Activated B cell treated with CpG ODN at 0.5 μM for 24 hours (primary cell): ENCODE measurements at places on chromosomes 4 and X.

GRCh38 chr4:105709081-105709450, 482 bp downstream of the GSTCD start:
- DNase-seq: no peak

DNA sequence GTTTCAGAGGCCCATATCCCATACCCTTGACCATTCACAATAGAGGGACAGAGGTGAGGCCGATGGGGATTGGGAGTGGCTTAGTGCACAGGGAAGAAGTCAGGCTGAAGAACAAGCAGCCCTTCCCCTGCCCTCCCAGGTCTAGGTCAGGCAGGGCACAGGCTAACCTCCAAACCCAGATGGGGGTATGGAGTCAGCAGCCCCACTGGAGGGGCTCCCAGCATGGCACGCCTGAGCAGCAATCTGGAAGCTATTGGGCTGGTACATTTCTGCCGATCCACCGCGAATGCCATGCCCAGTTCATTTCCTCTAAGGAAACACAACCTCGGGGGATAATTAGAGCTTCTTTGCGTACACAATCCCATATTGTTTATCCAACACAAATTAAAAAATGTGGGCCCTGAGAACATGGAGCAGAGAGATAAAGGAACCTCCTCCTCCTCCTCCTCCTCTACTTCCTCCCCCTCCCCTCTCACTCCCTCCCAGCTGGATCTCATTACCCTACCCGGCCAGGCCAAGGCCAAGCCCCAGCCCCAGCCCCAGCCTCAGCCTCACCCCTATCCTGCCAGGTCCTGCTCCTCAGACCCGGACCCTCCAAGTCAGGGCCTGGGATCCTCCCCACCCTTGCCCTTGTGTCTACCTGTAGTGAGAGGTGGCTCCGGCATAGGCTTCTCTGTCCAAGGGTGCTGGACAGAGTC, 83.0 kb downstream of the PJA1 start:
- DNase-seq: no peak

- DNase-seq: no peak
Observed at GRCh38 chr4:177119021-177119471, 190.6 kb upstream of the NEIL3 start.

DNA sequence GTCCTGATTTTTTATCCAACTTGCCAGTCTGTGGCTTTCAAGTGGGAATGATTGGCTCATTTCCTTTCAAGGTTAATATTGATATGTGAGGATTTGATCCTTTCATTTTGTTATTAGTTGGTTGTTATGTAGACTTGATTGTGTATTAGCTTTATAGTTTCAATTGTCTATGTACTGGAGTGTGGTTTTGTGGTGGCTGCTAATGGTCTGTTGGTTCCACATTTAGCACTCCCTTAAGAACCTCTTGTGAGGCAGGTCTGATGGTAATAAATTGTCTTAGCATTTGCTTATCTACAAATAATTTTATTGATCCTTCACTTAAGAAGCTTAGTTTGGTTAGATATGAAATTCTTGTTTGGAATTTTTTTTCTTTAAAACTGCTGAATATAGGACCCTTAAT, 190.6 kb downstream of the CPXCR1 start:
- no peak for DNase-seq

DNA sequence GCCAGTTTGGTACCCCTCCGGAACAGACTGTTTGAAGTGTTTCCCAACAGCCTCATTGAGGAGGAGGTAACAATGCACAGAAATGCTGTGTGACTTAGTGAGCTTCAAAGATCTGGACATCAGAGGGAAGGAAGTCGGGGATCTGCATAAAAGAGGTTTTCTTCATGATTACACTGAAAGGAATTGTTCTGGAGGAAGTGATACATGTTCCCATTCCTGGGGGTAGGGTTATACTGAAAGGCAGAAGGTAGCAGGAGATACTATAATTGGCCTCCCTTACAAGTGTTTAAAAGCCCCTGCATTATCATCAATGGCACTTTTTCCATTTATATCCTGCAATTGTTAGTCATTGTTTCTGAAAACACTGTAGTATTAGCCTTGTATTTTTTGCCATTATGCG, 94.0 kb upstream of the DKK2 start:
- no peak for DNase-seq

DNA sequence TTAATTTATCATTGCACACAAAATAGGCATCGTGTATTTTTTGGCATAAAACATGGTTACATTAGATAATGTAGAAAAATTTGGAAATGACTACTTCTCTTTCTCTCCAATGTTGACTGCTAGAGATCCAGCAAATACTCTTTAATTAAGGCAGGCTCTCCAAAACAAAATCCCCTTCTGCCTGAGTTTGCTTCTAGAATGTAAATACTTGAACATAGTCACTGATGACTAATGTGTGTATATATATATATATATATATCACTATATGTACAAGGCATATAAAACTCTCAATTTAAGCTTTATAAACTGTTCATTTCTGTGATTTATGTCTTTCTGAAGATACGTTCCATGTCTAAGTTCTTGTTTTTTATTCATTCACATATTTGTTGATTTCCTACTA, 67.2 kb upstream of the CAMK2D start:
- no peak for DNase-seq

DNA sequence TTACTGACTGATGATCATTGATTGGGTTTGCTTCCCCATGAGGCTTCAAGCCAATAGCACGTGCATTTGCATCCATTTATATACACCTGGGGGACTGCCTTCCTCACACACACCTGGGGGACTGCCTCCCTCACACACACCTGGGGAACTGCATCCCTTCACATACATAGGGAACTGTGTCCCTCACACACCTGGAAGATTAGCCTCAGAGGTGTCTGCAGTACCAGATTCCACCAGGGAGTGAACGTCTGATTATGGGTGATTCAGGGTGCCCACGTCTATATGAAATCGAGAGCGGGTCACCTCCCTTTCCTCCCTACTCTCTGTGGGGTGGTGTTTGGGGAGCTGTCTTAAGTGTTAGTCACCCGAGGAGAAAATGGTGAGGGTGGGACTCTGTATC, 16.9 kb downstream of the CD99 start:
- DNase-seq: no peak

- DNase-seq: no peak
Observed at GRCh38 chr4:39043861-39044363, 11.7 kb upstream of the TMEM156 start.

- DNase-seq: no peak
Observed at GRCh38 chrX:149521438-149521837, 16.3 kb upstream of the IDS start.

DNA sequence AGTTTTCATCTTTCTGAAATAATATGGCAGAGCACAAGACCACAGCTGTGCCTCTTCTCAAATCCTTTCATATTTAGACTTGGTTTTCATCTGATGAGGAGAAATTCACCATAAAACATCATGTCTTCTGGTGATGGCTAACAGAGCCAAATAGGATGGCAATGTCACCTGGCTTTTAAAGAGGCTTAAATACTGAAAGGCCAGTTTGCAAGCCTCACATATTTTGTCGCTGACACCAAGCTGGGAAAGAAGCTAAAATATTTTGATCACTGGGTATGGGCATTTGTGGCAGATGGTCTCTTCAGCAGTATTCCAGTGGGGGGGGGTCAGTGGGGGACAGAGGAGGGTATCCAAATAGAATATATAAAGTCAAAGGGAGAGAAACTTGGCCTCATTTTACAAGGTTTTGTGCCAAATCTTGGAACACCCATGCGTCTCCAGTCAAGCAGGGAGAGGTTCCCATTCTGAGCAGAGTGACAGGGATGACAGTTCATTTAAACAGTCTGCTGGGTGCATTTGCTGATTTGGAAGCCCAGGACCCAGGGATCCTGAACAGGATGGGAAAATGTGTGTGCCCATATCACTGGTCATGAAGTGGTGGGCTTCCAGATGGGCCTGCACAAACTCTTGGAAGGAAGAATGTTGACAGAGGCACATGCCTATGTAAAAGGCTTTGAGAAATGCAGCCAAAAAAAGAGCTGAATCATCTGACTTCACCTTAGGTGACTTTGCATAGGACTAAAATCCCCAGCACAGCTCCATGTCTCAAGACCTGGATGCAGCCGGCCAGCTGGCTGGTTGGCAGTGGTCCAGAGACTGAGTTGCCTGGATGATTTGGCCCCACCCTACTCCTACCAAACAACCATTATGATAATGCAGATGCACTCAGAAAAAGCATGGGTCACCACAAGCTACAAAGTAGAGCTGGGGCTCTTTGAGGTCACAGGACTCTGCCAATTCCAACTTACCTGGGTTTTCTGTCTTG, 484.4 kb upstream of the NR3C2 start:
- no peak for DNase-seq

GRCh38 chrX:129830494-129830893, 13.2 kb downstream of the ZDHHC9 start:
- no peak for DNase-seq

- DNase-seq: no peak
Observed at GRCh38 chr4:6024313-6024960, 6.2 kb upstream of the C4orf50 start.

DNA sequence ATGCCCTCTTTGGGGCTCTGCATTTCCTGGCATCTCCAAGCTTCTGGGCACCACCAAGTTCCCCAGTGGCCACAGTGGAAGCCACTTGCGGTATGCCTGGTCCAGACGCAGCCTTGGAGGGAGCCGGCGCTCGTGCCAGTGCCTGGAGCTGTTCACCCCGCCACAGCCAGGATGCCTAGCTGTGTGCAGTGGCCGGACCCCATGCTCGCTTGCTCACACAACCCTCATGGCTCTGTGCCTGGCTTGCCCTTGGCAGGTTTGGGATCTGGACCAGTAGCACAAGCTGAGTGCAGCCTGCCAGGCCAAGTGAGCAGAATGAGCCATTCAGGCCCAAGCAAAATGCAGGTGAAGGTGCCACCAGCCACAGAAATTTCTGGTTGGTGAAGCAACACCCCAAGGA, 283.5 kb downstream of the EVC2 start:
- no peak for DNase-seq

DNA sequence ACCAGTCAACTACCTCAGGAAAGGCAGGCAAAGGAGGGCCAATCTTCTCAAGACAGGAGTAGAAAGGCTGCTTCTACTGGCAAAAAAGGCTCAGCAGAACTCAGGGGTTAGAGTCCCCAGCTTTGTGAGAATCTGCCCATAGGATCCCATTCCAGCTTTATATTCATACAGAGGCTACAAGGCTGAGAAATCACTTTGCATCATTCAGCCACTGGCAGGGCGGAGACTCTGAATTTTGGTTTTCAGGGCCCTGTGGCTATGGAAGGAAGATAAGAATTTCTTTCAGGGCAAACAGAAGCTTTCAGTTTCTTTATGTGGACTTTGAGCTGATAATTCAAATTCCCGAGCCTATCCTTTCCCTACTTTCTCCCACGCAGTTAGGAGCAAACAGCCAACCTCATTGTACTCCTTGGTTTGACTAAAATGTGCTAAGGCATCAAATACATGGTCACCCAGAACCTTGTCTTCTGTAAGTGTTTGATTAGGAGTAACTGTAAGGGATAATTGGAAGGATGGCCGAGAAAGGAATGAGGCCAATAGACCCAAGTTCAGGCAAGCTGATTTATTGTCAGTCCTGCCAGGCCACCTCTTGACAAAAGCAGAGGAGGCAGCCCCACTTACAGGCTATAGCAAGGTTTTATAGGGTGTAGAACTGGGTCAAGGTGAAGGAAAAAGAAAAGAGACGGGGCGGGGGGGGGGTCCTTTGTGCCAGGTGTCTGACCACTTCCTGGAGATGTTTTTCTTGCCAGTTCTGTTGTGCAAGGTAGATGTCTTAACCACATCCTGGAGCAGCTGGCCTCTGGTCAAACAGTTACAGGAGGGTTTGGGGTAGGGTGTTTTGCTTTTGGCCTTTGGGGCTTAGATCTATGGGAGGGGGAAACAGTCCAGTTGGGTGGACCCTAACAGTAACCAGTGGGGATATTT, 165.3 kb upstream of the PPP1R2C start:
- no peak for DNase-seq

GRCh38 chrX:45845142-45845541, 644.5 kb upstream of the DIPK2B start:
- DNase-seq: no peak

DNA sequence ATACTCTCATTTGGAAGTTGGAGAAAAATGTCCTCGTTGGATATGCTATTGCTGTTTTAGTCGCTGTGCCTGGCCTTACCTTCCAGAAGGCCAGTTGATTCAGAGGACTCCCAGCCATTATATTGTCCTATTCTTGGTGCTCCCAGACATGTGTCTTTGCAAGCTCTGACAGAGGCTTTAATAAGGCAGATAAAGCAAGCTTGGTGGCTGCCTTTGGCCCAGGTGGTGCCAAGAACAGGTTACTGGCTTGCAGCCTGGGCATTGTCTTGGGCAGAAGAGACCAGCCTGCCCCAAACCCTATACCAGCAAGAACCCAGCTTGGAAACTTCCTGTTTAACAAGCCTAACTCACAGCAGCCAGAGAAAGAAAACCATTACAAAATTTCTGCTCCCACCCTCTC, 16.9 kb downstream of the RAI2 start:
- DNase-seq: no peak

DNA sequence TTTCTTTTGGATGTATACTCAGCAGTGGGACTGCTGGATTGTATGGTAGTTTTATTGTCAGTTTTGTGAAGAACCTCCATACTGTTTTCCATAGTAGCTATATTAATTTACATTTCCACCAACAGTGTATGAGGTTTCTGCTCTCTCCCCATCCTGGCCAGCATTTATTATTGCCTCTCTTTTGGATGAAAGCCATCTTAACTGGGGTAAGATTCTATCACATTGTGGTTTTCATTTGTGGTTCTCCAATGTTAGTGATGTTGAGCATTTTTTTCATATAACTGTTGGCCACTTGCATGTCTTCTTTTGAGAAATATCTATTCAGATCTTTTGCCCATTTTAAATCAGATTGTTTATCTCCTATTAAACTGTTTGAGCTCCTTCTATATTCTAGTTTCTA, 27.6 kb downstream of the QRFPR start:
- no peak for DNase-seq

DNA sequence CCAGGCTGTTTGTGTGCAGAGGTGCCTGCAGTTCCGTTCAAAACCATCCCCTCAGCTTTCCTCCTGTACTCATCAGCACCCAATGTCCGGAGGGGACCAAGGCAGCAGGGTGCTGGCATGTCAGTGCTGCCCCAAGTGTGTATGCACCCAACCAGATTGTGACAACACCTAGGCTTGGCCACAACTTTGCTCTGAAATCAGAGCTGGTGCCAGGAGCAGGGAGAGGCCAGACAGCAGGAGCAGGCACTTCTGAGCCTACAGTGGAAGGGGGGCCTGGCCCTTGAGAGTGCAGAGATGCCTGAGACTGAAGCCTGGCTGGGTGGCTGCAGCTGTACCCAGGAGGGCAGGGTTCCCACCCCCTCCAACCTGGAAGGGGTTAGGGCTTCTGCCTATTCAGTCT, 56.5 kb upstream of the RASGEF1B start:
- DNase-seq: no peak

- DNase-seq: no peak
Observed at GRCh38 chr4:77500801-77501200, 104.8 kb upstream of the CXCL13 start.

DNA sequence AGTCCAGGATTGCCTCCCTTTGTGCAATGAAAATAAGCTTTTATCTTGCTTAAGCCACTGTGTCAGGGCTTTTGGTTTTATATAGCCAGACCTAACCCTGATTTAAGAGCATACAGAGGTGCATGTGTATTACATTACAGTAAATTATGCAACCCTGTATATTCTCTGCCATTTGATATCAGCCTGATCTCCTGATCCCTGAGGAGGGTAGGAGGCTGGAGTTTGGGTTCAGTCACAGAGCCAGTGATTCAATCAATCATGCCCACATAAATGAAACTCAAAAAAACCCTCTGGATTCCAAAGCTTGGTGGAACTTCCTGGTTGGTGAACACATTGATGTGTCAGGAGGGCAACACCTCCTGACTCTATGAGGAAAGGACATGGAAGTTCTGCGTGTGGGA, 7.3 kb upstream of the KLHL8 start:
- DNase-seq: no peak
